ENCODE measurements at places on chromosomes 7 and 10.

GRCh38 chr7:46604241-46604661 lies 683.2 kb upstream of the IGFBP3 start:
- no peak for DNase-seq

- no peak for DNase-seq
Measured at GRCh38 chr10:79311581-79312407, 35.5 kb upstream of the PPIF start.

DNA sequence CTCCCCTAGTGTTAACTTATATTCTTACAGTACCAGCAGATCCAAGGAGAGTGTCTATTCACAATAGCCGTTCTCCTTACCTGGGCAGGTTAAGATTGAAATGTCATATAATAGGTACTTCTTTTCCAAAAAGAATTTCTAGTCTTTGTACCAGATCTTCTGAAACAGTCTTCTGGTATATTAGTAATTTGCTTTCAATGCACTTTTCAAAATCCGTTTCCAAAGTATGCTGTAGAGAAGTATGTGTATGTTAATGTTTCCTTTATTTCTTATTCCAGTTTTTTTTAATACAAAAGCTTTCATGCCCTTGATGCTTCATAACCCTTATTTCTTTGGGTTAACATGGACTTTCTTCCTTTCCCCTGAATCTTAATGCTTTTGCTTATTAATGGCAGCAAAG lies 188.2 kb downstream of the MLLT10 start:
- DNase-seq, result no peak

- DNase-seq, result no peak
Measured at GRCh38 chr10:113534423-113534822, 18.4 kb upstream of the HABP2 start.

- DNase-seq, result no peak
Measured at GRCh38 chr10:131034451-131034850, 277.1 kb downstream of the TCERG1L start.

GRCh38 chr10:46018453-46019176 lies 11.8 kb downstream of the NCOA4 start:
- DNase-seq, result no peak

DNA sequence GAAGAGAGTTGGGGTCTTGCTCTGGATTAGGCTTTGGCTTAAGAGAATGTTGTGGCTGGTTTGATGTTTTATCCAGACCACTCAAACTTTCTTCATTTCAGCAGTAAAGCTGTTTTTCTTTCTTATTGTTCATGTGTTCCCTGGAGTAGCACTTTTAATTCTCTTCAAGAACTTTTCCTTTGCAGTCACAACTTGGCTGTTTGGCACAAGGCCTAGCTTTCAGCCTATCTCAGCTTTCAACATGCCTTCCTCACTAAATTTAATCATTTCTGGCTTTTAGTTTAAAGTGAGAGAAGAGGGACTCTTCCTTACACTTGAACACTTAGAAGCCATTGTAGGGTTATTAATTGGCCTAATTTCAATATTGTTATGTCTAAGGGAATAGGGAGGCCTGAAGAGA lies 18.1 kb downstream of the CCDC126 start:
- DNase-seq, result no peak

- DNase-seq, result no peak
Measured at GRCh38 chr7:95999481-95999880, 227.1 kb downstream of the DYNC1I1 start.

DNA sequence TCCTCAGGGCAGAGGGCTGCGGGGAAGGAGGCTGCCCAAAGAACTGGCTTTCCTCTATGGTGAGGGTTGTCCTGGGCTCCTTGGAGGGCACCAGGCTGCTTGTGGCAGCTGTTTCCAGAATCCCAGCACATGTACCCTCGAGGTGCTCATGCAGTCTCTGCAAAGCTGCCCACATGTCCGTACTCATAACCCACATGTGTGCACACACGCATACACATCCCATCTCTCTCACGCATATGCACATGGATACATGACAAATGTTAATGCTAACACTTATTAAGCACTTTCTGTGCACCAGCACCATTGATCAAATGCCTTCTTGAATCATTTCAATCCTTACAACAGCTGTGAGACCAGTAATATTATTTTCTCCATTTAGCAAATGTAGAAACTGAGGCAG lies 36.3 kb upstream of the COMTD1 start:
- no peak for DNase-seq

GRCh38 chr7:83077328-83077727 lies 85.4 kb downstream of the PCLO start:
- DNase-seq, result no peak

DNA sequence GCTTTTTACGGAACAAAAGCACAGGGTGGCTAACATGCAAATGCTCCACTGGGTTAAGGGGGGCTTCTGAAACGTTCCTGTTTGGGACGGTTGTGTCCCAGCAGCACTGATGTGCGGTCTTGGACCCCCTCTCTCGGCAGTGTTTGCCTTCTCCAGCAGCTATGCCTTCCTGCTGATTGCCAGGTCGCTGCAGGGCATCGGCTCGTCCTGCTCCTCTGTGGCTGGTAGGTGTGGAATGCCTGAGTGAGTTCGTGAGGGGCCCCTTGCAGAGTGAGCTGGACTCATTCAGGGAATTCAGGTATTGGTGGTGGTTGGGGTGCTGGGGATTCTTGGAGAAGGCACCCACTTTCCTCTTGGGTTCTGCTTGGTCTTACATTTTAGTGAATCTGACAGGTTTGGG lies 13.0 kb downstream of the SLC18A2 start:
- no peak for DNase-seq

DNA sequence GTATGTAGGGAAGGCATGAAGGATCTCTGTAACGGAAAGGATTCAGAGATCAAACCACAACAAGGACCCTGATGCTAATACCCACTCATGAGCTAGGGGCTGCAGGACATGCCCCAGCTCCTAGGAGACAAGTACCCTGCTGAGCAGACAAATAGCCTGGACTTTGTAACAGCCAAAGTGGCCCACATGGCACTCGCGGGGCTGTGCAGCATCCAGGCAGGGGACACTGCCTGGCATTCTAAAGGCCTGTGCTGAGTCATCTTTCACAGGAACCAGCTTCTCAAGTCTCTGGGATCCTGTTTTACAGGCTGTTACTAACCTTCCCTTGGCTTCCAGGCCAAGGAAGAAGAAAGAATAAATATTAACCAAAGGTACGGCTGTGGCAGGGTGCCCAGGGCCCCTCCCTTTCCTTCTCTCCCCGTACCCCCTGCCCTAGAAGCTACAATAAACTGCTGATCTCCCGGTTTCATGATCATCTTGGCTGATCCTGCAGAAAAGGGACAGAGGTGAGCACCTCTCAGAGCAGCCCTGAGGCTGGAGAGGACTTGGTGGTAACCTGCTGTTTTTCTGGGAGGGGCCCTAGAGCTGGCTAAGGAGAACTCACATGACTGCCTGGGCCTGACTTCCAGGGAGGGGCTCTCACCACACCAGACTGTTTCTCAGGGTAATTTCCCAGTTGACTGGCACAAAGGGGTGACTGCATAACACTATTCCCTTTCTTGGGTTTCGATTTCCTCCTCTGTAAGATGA lies 4.2 kb upstream of the RPEL1 start:
- DNase-seq, result no peak

- DNase-seq, result no peak
Measured at GRCh38 chr7:24825381-24825794, 68.1 kb upstream of the GSDME start.

GRCh38 chr10:76643511-76643911 lies 994.1 kb downstream of the KCNMA1 start:
- no peak for DNase-seq

DNA sequence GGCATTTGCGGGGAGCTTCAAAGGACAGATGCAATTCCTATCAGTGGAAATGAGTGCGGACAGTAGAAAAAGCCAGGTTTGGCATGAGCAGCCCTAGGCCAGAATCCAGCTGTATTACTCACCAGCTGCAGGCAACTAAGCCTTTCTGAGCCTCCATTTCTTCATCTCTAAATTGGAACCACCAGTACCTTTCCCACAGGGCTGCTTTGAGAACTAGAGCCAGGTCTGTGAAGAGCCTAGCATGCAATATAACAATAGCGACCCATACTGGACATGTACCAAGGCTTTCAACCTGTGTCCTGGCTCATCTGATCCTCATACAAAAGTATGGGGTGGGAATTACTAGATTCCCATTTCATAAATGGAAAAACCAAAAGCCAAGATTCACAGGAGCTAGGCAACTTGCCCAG lies 101.0 kb downstream of the GSAP start:
- no peak for DNase-seq

- DNase-seq, result no peak
Measured at GRCh38 chr10:64659311-64659710, 1138.1 kb downstream of the REEP3 start.

DNA sequence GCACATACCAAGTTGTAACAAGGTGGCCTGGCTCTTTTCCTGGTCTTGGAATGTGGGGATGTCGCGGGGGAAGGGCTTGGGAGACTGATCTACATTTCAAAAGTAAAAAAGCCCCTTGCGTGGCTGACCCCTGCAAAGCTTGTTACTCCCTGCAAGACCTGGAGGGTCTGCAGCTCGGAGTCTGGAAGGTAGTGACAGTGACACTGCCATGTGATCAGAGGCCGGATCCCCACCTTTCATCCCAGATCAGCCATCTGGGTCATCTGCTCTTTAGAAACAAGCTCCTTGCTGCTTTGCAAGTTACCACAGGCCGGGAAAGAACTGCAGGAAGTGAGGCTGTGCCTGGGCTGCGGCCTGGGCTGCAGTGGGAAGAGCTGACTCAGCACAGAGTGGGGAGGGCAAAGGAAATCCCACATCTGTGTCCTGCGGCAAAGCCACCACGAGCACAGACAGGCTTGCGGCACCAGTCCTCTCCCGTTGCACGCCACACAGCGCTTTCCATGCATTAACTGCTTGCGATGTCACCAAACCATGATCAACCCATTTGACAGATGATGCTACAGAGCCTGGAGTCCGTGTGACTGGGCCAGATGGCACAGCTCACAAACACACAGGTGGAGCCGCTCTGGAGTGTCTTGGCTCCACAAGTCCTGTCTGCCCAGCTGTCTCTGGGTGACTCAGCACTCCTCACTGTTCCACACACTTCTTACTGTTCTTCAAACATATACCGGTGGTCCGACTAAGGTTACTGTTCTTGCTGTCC lies 97.7 kb downstream of the SH3PXD2A start:
- no peak for DNase-seq

GRCh38 chr10:42954766-42955492 lies 121.9 kb upstream of the RET start:
- DNase-seq, result no peak

GRCh38 chr10:93541402-93542357 lies 24.8 kb upstream of the FFAR4 start:
- no peak for DNase-seq

- DNase-seq, result no peak
Measured at GRCh38 chr10:93208717-93209464, 135.2 kb downstream of the CYP26A1 start.

GRCh38 chr10:126235979-126236851 lies 152.1 kb downstream of the ADAM12 start:
- DNase-seq, result no peak

- no peak for DNase-seq
Measured at GRCh38 chr10:17805921-17806577, 3.1 kb upstream of the MRC1 start.

DNA sequence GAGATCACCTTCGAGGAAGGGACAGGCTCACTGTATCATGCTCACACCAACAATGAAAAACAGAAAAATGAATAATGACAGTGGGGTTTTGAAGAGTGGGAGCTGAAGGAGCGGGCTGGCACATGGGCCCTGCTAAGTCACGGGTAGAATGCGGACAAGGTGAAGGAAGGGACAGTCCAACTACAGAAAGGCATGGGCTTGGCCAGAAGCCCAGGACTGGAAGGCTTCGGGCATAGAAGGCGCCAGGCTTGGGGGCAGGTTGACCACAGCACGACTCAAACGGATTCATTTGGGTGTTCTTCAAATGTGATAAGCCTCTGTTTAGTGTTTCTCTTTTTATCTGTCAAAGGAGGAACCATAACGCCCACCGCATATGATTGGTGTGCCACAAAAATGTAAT lies 509.5 kb downstream of the CCSER2 start:
- no peak for DNase-seq

DNA sequence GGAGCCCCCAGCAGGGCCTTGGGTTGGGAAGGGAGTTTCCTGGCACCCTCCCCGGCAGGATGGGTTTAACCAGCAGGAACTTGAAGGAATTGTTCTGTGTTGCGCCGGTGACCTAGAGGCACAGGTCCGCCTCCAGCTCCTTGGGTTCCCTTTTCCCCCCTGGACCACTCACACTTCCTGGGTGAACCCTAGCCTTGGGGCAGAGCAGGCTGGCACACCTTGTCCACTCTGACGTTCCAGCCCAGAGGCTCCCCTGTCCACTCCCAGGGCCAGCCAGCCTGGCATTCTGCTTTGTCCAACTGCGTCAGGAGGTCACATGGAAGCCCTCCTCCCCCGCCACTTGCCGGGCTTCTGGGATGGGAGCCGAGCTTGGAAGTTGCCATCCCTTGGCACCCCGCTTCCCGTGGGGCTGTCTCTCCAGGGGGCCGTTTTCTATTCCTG lies 25.8 kb downstream of the TMEM120A start:
- no peak for DNase-seq

- DNase-seq, result no peak
Measured at GRCh38 chr10:79044846-79045245, 23.9 kb upstream of the ZMIZ1 start.

GRCh38 chr10:27783660-27784059 lies 38.0 kb upstream of the MKX start:
- peak; percentile 34 for DNase-seq

DNA sequence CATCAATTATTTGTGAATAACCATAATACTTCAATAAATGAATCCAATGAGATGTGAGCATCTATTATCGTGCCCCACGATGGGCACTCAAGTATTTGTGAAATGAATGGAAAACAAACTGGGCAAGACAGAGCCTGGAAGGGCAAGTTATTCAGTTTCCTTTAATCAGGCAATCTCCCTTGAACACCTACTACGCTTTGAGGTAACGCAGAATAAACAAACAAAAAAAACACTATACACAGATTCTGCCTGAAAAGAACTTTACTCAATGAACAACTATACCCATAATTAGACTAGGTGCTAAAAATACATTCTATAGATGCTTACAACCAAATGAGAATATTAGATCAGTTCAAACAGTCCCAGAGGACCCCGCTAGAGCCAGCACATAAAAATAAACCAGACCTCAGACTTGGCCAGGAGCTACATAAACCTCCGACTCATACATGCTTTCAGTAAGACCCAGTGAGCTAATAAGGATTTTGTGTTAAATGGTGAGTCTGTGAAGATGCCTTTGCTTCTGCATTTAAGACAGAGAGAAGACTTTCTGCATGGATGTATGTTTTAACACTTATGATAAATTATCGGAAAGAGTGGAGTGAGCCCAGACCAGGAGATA lies 121.3 kb downstream of the MPP7 start:
- no peak for DNase-seq

GRCh38 chr7:1940402-1940786 lies 270.3 kb downstream of the ELFN1 start:
- DNase-seq, result no peak

DNA sequence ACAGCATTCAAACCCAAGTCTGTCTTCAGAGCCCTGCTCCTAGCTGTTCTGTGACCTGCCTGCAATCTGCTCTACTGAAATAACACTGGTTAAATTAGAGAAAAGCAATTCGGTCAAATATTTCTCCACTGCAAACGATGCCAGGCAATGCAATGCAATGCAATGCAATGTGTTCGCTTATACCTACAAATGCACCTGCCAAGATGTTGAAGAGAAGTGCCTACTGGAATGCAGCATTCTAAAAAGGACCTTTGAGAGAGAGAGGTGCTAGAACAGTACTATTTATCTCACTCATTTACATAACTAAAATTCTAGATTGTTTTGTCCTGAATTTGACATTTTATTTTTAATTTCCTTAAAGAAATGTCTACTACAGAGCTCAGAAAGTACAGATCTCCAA lies 157.3 kb upstream of the CDK1 start:
- DNase-seq, result no peak

GRCh38 chr7:157474685-157475084 lies 137.9 kb downstream of the DNAJB6 start:
- no peak for DNase-seq

All from HS-5 (cell line).